Stimulated activated CD8-positive, alpha-beta memory T cell treated with anti-CD3 and anti-CD28 coated beads, Interleukin-4, amount 100 ng/mL, for 4 hours (primary cell): ENCODE measurements at places on chromosomes 4 and X.

DNA sequence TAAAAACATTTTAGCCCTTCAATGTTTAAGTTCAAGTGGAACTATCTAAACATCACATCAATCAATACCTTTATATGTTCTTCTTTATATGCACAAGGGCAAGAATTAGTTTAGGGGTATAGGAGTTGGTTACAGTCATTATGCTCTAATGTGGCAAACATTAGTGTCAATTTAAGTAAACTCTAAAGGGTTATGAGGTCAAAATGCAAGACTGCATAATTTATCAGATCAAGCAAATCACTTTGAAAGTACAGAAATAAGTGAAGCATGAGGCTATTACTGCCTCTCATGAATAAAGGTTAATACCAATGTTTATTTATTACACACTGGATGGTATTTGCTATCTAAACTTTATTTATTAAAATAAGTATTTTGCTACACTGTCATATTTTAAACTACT lies 59.7 kb downstream of the MAB21L2 start:
- DNase-seq, result no peak

- no peak for DNase-seq
Measured at GRCh38 chr4:4759232-4759631, 100.2 kb upstream of the MSX1 start.

- no peak for DNase-seq
Measured at GRCh38 chr4:126004941-126005340, 690.2 kb downstream of the FAT4 start.

GRCh38 chrX:77975755-77976154 lies 6.3 kb upstream of the PGAM4 start:
- DNase-seq, result no peak

GRCh38 chr4:125350470-125351135 lies 35.8 kb downstream of the FAT4 start:
- no peak for DNase-seq

DNA sequence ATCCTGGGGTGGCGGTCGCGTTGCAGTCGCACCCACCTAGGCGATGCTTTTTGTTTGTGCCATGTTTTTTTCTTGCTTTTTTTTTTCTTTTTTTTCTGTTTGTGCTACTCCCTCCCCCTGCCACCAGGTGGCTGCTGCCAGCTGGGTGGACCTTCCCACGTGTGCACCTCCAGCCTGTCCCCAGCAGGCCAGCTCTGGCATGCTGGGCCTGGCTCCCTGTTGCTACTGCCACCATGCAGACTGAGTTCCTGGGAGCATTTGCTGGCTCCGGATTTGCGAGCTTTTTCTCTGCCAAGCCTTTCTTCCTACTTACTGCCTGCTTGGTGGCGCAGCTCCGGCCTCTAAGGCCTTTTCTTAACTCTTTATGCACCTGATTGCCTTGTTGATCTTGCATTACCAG lies 161.2 kb upstream of the WDFY3 start:
- DNase-seq, result no peak

DNA sequence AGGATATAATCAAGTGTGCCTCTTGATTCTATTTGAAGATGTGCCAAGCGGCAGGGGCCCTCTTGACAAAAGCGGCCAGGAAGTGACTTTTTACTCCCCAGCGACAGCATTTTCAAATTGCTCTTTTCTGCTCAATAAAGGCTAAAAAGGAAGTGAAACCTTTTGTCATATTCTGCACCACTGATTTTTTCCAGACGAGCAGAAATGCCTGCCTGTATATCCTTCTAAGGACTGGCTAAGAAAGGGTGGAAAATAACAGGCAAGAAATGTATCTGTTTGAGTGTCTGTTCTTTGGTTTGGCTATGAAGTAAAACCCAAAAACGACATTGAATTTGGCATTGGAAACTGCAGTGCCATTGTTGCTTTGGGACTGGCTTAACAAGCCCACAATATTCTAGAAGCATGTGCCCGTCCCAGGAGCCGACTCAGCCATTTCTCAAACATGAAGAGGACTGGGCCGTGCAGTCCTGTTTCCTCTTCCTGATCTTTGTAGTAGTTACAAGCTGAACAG lies 25.4 kb downstream of the TMSB4X start:
- DNase-seq, result no peak

DNA sequence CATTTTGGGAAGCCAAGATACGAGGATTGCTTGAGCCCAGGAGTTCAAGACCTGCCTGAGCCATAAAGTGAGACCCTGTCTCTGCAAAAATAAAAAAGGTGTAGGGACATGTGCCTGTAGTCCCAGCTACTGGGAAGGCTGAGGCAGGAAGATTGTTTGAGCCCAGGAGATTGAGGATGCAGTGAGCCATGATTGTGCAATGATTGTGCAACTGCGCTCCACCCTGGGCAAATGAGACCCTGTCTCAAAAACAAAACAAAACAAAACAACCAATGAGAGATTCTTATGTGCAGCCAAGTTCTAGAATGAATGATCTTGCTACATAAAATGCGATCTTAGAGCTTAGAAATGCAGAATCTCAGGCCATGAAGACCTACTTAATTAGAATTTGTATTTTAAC lies 22.5 kb downstream of the SLC9B2 start:
- DNase-seq, result no peak

- DNase-seq, result no peak
Measured at GRCh38 chr4:103996064-103996463, 276.3 kb upstream of the TACR3 start.

DNA sequence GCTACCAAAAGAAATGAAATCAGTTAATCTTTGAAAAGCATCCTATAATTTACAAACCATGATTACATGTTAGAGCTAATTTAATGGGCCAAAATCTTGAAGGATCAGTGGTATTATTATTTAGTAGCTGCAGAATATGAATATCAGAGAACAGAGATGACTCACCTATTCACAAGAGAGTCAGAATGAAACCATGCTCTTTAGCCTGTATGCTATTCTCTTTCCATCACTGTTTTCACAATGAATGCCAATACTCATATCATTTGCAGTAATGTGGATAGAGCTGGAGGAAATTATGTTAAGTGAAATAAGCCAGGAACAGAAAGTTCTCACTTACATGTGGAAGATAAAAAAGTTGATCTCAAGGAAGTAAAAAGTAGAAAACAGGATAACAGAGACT lies 414.1 kb downstream of the CENPC start:
- DNase-seq, result no peak

DNA sequence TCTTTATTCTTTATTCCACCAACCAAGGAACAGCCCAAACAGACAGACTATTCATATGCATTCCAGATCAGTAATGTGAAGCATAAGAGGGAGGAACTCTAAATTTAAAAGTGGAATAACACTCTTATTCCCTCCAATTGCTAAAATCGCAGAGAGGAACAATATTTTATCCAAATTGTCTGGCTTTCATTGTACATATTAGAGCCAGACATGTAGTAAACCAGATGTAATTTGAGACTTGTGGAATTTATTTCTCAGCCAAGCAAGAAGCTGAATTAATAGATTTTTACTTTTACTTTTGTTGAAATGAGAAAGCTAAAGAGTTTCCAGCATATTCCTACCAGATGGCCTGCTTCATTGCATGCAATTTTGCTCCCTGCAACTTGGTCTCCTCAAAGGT lies 674.6 kb upstream of the SLIT2 start:
- DNase-seq, result no peak

GRCh38 chr4:88908003-88908402 lies 149.0 kb downstream of the FAM13A start:
- no peak for DNase-seq

DNA sequence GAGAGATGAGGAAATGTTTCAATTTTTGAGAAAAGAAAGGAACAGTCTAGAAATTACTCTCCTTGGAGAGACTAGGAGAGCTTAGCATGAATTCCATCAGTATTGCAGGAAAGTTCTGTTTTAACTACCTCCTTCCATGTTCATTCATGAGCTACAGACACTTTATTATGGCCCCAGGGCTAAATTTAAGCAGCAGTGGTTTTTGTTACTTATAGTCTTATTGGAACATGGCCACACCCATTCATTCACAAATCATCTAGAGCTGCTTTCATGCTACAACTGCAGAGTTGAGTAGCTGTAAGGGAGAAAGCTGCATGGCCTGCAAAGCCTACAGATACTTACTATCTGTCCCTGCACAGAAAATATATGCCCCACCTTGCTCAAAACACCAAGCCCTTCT lies 81.7 kb downstream of the SHISA3 start:
- no peak for DNase-seq

- no peak for DNase-seq
Measured at GRCh38 chr4:48602763-48603162, 112.7 kb downstream of the ZAR1 start.

- DNase-seq, result no peak
Measured at GRCh38 chr4:7885216-7886006, 54.2 kb downstream of the AFAP1 start.

- DNase-seq, result no peak
Measured at GRCh38 chr4:129603241-129603931, 507.4 kb downstream of the C4orf33 start.
